ENCODE measurements at places on chromosomes 11 and 22. TPM values are rescaled to one million over a fixed set of nuclear protein-coding genes. Genes with fewer than 3 reads are reported as not detected.

The UBQLN3 gene
- 0.16 TPM for total RNA-seq

The B4GALNT4 gene
- 1.1 TPM for total RNA-seq

The FZD4 gene
- 39.6 TPM for total RNA-seq

GRCh38 chr11:2451916-2452315 is 7.1 kb downstream of the KCNQ1 start:
- no peak for DNase-seq

DNA sequence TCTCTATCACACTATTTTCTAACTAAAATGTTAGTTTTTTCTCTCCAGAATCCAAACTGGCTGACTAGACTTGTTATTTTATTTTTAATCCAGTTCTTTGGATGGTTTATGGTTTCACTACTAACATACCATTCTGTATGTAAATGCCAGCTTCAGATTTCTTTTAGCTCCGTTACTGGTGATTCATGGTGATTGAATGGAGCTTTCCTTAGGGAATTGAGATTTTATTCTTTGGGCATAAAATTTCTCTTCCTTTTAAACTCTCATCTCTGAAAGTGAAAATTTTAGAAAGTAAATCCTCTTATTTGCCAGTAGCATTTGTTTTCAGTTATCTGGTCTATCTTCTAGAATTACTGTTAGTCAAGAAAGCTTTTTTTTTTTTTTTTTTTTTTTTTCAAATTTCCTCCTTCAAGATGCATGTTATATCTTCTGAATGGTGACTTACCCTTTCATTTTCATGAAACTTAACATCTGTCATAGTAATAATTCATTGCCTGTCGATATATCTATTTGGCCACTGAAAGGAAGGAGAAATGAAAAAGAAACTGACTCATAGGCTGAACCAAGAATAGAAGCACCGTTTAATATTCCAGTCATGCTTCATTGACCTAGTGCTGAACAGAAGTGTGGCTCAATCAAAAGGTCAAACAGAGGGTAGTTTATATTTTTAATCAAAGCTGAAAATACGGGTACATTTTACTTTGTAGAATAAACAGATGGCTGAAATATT is 6.4 kb downstream of the ENDOD1 start:
- DNase-seq, result no peak

- DNase-seq, result peak; percentile 49
Observed at GRCh38 chr11:77115181-77115611, 12.6 kb downstream of the OMP start.

DNA sequence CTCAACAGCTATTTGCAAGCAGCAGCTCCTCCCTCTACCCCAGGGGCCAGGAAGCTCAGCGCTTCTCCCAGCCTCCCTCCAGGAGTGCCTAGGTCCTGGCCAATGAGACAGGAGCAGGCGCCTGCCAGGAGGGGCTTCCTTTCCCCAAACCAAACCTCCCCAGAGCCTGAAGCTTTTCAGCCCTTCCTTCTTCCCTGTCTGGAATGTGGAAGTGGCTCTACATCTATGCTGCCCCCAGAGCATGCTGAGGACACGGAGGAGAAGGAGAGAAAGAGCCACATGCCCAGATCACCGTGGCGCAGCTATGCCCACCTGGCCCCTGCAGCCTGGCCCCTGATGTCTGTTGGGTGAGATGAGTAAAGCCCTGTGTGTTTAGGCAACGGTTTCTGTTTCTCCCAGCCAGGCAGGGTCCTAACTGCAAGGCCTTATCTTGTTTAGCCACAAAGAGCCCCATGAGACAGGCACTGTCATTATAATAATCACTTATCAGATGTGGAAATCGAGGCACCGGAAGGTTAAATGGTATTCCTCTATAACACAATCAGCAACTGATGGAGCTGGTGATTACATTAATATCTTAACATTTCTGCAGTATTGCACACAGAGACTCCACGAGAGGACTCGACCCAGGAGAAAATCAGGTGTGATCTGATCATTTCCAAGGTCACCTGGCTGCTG is 315.8 kb downstream of the CTTN start:
- no peak for DNase-seq

- DNase-seq, result no peak
Observed at GRCh38 chr11:75652936-75653335, 15.9 kb downstream of the MAP6 start.

The CASP5 gene
- total RNA-seq, result 0.45 TPM

DNA sequence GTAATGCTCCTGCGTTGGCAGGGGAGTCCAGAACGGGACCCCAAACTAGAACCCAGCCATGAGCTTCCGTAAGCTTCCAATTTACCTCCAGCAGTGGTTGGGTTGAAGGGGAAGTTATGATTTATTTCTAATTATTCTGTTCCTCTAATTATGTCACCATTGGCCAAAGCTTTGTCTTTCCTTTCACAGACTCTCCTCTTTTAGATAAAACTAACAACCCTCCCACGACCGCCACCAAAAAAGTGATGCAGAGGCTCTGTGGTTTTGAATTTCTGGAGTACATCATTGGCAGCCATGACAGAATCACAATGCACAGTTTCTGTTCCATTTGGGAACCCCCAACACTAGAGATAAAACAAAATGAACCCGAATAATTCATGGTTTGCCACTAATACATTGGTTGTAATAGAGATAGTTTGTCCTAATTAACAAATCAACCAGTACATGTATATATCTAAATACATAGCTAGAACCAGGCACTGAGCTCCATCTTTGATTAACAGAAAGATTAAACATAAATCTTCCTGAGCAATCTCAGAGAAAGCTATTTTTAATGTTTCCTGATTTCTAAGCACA is 64.3 kb downstream of the ETS1 start:
- DNase-seq, result no peak

DNA sequence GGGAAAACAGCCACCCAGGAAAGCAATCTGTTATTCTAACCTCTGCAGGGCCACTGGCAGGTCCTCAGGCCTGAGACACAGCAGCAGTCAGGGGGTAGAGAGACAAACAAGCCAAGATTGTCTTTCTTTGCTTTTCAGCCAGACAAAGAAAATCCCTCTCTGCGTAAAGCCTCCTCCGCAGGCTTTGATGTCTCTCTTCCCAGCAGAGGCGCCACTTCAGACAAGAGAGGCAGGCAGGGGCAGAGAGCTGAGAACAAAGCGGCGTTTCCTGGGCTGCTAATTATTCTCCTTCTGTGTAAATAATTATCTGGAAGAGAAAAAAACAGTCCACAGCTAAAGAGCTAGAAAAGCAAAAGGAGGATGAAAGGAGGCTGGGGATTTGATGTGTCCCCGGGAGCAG is 102.7 kb upstream of the SEZ6L start:
- no peak for DNase-seq

The LRRC56 gene
- not detected for total RNA-seq

GRCh38 chr11:2302896-2303626 is 1.2 kb downstream of the TSPAN32 start:
- peak; percentile 84 for DNase-seq

DNA sequence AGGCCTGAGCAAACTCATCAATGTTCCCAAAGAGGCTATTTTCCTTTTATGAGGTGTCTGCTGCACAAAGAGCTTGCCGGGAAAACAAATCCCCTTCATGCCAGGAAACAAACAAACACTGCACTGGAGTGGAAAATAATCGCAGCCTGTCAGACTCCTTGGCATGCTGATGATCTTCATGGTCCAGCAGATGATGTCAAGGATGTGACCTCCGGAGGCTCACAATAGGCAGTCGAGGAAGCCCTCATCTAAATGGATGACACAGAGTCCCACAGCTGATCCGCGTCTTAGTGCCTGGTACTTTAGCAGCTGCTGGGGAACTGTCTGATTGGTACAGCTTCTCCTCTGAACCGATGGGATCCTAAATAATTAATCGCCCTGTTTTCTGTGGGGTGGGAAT is 187.6 kb downstream of the TENM4 start:
- no peak for DNase-seq

- no peak for DNase-seq
Observed at GRCh38 chr22:31350410-31350863, 4.3 kb upstream of the PATZ1 start.

The C11orf21 gene
- 29.9 TPM for total RNA-seq

The JRKL gene
- total RNA-seq, result 8.3 TPM

The CAVIN3 gene
- total RNA-seq, result 107 TPM

DNA sequence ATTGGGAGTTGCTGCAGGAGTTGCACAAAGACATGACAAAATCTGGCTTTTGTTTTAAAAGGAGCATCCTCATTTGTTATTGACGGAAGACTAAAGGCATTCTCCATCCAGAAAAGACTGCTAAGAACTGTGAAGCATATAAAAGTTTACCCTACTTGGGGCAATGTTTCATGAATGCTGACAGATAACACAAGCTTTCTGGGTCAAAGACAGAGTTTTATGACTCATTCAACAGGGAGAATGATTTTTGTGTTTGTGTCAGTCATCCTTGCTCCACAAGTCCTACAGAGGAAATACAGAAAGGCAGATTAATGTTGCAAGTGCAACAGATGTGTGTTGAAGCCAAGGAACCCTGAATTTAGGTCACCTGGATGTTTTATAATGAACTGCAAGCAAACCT is 2.5 kb downstream of the GLYATL1 start:
- DNase-seq, result no peak

GRCh38 chr11:26828288-26828687 is 106.4 kb upstream of the SLC5A12 start:
- DNase-seq, result no peak

The ATG16L2 gene
- 6.0 TPM for total RNA-seq

DNA sequence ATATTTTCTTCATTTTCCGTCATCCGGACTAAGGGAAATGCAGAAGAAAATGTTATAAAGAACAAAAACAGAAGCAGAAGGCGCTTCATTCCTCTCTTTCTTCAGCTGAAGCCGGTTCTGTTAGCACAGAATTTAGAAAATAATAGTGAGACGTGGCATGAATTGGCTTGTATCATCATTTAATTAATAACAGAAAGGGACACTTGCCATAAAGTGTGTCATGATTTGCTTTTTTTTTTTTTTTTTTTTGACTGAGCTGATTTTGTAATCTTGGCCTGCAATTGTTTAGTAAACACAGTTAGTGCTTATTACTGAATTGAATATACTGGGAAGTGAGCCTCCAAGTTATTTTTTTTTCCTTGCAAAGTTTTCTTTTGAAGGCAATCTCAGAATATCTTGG is at the start of gene MMP27:
Gene MMP27 (minus strand): TSS at position 144 of the 400 bp plus-strand sequence. CDS start 55 bp downstream, at position 89.
- DNase-seq, result no peak

The AMOTL1 gene
- total RNA-seq, result 24.4 TPM

DNA sequence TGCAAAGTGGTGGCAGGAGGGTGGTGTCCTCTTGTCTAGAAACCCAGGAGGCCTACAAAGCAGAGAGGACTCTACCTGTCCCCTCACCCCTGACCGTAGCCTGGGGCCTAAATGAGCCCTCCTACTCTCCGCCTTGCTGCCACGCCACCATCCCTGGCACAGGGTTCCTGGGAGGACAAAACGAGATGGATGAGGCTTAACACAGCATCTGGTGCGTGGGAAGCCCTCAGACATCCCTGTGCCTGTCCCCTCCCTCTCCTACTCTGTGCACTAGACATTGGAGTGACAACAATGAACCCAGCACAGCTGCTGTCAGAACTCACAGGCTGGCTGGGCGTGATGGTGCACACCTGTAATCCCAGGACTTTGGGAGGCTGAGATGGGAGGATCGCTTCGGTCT is 36.4 kb upstream of the DKK3 start:
- DNase-seq, result no peak

The MS4A12 gene
- not detected for total RNA-seq

Measured in heart left ventricle (tissue), 16 donors.